ENCODE measurements at places on chromosomes 4 and X.

DNA sequence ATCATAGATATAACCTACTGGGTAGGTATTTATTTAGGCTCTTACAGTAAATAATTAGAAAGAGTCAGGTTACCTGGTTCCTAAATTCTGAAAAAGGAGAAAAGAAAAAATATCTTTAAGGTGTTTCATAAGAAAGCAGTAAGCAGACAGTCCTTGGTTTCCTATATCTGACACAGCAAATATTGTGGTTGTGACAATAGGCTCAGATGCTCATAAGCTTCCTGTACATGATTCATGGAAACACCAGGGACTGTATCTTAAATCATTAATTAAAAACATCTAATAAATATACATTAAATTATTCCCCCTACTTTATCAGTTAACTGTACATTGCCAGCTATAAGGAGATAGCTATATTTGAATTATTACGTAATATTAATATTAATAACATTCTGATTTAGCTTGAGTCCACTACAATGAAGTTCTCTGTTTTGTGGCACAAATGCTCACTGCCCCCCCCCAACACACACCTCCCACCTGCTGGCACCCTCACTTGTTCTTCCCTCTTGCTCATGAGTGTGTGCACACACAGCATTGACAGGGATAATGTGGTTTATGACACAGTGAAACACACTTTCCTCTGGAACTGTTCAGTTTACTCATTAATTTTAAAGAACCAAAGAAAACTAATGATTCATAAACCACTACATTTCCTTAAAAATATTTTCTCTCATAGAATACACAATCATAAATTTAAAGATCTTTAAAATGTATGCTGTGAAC, 187.4 kb downstream of the NR3C2 start:
- DNase-seq: no peak

DNA sequence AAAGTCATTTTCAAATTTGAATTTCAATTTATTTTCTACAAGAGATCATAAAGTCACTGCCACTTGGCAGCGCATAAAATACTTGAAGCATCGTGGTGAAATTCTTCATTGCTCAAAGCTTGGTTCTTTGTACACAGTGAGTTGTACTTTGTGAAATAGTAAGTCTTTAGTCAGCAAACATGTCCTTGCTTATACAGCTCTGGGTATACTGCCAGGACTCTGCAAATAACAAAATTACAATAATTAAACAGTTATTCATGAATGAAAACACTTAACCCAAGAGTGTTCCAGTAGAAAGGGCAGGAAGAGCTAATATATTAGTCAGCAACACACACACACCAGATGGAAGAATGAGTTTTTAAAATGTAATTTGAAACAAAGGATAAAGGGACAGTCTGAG, 1300.9 kb upstream of the DIAPH2 start:
- DNase-seq: no peak

GRCh38 chr4:80268936-80269335, 2.5 kb downstream of the FGF5 start:
- no peak for DNase-seq

GRCh38 chr4:113682730-113683537, 78.6 kb downstream of the CAMK2D start:
- DNase-seq: no peak

- DNase-seq: no peak
These were observed 29.9 kb downstream of the C4orf51 start for GRCh38 chr4:145709843-145710242.

DNA sequence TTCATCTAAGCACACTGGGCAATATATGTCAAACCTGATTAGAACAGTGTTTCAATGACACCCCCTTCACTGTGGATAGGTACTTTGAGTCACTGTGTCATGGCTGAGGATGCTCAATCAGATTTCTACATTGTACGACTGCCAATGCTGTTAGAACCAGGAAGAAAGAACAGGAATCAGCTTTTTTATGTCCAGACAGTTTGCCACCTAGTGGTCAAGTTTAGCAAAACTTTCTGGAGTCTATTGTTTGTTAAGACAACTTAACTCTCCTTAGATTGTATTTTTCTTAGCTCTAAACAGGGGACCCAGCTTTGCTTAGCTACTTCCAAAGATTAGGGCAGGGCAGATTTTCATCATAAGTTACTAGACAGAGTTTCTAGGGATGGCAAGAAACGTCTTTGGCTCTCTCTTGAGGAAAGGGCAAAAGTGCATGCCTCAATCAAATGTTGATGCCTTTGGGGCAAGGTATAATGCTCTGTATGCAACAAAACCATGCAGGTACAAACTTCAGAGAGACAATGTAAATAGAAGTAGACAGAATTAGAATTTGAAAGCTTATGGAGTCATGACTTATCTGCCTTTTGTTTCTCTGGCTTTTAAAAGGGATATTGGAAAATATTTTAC, 40.5 kb upstream of the BMP3 start:
- peak; percentile 90 for DNase-seq

DNA sequence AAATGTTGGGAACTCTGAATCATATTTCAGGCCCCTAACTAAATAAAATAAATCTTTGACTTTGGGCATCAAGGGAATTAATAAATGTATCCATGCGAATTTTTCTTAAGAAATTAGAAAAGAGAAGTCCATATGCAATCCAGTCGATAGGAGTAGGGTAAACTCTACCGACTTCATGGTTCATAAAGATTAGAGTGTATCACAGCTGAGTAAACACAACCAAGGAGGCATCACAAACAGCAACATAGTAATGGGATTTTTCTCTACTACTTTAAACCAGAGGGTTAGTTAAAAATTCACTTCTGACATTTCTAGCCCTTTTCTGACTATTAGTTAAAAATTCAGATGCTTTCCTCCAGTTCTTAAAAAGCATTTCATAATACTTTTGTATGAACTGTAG, 19.9 kb downstream of the SEPTIN11 start:
- no peak for DNase-seq

GRCh38 chr4:79620617-79621016, 212.6 kb upstream of the GK2 start:
- DNase-seq: no peak

- no peak for DNase-seq
These were observed at the start of gene CLNK for GRCh38 chr4:10684631-10685030. Gene CLNK, minus strand, starts transcription at chr4:10684768. Its CDS starts 16,899 bp downstream, at chr4:10667869.

DNA sequence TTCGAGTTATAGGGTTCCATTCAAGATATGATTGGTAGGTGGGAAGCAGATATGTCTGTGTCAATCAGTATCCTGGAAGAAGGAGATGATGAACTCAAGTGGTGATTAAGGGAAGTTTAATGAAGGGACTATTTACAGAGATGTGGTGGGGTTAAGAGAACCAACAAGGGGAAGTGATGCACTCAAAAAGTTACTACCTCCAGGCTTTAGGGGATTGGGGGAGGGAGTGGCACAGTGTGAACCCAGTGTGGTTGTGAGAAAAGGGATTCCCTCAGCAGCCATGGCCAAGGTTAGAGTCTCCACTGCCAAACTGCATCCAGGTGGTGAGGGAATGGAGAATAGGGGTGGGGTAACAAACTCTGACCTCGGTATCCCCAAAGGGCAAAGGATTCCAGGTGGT, 27.9 kb downstream of the PKD2 start:
- no peak for DNase-seq

GRCh38 chrX:153318811-153319210, 2.8 kb downstream of the PNMA6F start:
- no peak for DNase-seq

DNA sequence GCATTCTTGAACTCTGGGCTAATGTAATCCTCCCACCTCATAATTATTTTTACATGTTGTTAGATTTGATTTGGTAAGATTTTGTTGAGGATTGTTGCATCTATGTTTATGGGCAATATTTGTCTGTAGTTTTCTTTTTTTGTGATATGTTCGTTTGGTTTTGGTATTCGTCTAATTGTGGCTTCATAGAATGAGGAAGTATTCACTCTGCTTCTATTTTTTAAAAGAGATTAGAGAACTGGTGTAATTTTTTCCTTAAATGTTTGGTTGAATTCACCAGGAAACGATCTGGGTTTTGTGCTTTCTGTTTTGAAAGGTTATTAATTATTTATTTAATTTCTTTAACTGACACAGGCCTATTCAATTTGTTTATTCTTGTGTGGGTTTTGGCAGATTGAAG, 161.2 kb upstream of the NUDT6 start:
- no peak for DNase-seq

DNA sequence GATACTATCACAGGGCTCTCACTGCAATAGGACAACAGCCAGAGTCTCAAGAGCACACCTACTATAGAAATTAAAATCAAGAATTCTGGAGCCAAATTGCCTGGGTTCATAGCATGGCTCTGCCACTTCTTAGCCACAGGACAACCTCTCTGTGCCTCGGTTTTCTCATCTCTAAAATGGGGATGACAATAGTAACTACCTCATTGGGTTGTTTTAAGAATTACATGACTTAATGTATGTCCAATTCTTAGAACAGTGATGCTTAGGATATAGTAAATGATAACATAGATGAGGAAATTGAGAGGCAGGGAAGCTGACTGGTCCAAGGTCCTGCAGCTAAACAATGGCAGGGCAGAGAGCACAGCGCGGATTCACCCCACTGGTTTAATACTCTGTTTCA, 11.0 kb upstream of the ODAPH start:
- no peak for DNase-seq

GRCh38 chrX:154417157-154417556, 5.8 kb downstream of the TAFAZZIN start:
- DNase-seq: no peak

GRCh38 chr4:184287697-184288255, 70.1 kb upstream of the ENPP6 start:
- DNase-seq: no peak

DNA sequence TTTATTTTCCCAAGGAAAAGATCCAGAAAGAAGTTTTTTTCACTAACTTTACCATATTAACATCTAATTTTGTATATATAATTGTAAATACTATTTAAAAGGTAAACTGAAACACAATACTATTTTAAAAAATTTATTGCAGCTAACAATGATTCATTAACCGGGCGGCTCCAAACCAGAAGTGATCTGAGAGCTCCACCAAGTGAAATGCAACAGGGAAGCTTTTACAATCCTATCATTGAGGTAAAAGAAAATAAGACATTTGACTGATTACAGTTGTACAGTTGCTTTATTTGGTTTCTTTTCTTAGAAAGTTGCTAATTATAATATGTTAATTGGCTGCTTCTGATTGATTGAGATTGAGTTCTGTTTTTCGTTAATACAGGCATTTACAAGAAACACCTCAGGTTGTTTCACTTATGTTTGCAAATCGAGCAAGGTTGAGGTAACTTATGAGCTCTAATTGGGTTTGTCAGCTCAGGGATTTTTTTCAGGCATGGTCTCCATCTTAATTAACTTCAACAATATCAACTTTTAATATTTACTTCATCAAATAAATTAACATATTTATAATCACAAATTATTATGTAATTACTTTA, 220.2 kb upstream of the UGT8 start:
- DNase-seq: no peak

GRCh38 chr4:188002323-188002722, 6.8 kb downstream of the ZFP42 start:
- no peak for DNase-seq

DNA sequence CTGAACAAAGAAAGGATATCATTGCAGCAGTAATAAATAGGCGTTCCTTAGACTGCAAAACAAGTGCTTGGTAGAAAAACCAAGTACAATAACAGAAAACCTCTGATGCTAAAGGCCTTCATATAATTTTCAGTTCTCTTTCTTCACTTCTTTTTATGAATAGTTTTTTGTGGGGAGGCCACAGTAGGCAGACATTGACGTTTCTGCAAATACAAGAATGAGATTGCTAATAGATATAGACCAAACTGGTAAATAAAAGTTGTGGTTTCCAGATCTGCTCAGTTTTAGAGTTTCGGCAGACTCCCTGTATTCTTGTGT, 57.0 kb upstream of the RAP1GDS1 start:
- no peak for DNase-seq

DNA sequence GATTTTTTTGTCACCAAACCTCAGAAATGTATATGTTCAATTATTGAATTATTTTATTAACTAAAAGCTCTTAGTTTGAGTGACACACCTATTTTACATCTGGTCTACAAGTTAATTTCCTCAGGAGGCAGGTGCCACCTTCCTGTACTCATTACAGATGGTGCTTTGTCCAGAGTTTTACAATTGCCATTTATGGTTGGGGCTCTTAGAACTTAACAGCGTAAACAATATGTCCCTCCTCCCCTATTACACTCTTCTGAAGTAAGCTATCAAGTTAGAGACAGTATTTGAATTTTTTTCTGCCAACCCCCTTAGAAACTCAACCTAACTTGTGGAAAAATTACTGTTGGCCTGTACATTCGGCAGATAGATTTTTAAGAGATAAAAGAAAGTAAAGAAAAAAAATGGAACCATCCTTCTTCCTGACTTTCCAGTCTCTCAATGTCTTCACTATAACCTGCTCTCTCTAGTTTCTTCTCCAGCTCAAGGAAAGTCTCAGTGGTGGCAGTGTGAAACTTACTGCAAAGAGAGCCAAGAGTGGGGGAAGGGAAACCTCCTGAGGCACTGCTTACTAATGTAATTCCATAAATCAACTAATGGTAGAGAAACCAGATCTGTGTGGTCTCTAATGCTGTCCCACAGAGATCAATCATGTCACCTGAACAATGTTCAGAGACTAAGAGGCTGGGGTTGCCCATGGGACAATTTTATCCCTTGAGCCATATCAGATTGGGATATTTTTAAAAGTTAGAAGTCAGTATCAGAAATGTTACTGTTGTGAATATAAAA, 7.8 kb downstream of the CXXC4 start:
- DNase-seq: no peak

GRCh38 chr4:48491514-48492176, 1.6 kb downstream of the ZAR1 start:
- no peak for DNase-seq

DNA sequence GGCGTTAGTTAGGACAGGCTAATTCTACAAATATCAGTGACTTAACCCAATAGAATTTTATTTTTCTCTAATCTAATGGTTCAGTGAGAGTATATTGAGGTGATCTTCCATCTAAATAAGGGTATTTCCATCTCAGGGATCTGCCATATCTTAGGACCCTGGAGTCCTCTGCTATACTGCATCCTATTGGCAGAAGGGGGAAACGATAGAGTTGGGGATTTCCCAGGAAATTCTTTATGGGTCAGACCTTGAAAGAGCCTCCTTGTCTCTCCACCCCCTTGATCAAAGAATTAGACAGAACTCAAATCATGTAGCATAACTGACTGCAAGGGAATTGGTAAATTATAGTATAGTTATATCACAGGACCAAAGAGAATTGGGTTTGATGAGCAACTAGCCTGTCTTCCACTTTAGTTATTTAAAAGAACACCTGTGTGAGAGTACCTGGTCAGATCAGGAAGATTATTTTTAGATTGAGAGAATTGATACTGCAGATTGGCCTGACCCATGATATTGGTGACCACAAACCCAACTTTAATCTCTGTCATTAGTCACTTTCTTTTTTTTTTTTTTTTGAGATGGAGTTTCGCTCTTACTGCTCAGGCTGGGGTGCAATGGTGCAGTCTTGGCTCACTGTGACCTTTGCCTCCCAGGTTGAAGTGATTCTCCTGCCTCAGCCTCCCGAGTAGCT, 25.6 kb downstream of the SMARCA5 start:
- no peak for DNase-seq

GRCh38 chr4:110275871-110276270, 77.5 kb upstream of the ELOVL6 start:
- DNase-seq: no peak
